ENCODE measurements at places on chromosomes 11 and 22.

GRCh38 chr22:41846268-41846987 lies 13.5 kb downstream of the SREBF2 start:
- DNase-seq, result no peak

DNA sequence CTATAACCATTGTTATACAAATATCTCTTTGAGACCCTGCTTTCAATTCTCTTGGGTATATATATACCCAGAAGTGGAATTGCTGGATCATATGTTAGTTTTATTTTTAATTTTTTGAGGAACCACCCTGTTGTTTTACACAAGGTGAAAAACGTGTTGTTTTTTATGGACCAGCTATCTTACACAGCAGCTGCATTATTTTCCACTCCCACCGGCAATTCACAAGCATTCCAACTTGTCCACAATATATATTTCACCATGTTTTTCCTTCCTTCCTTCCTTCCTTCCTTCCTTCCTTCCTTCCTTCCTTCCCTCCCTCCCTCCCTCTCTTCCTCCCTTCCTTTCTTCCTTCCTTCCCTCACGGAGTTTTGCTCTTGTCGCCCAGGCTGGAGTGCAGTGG lies 6.3 kb upstream of the APOL5 start:
- no peak for DNase-seq

DNA sequence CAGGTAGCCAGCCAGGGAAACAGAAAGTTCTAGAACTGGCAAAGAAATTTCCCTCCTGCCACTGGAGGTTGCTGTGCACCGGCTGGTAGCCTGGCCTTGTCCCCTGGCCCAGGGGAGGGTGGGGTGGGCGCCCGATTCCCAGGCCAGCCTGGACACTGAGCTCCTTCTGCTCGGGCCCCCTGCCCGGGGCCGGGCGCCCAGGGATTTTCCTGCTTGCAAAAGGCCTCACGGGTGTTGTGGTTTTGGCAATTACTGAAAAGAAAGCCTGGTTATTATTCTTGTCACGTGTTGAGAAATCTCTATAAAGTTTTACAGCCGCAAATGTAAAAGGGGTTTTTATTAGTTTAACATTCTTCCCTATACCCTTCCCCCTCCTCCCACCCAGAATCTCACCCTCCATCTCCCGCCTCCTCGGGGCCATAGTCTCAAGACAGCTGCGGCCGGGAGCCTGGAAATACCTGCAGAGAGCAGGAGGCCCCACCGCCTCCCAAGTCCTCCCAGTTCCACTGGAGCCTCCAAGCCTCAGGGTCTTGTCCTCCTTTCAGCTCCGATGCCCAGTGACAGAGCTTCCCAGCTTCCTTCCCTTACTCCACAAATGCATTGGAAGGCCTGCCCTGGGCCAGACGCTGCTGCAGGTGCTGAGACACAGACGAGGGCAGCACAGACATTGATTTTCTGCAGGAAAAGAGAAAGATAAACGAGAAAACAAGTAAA lies 1515.6 kb downstream of the TBC1D22A start:
- no peak for DNase-seq

GRCh38 chr22:27218012-27218920 lies 560.9 kb downstream of the MIAT start:
- no peak for DNase-seq

DNA sequence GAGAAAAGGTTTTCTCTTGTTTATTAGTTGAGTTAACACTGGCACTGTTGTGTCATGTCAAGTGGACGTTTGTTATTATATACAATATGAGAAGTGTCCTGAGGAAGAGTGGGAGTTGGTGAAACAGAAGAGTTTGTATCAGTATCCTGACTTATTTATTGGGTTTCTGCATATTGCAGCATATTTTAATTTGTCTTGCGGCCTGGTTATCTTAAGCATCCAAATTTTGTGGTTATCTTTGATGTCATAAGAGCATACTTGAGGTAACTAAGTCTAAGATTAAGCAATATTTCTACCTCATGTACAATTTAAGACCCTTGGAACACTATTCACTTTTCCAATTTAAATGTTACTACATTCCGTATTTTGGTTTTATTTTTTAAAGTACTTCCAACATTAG lies 103.5 kb downstream of the DDX10 start:
- DNase-seq, result no peak

DNA sequence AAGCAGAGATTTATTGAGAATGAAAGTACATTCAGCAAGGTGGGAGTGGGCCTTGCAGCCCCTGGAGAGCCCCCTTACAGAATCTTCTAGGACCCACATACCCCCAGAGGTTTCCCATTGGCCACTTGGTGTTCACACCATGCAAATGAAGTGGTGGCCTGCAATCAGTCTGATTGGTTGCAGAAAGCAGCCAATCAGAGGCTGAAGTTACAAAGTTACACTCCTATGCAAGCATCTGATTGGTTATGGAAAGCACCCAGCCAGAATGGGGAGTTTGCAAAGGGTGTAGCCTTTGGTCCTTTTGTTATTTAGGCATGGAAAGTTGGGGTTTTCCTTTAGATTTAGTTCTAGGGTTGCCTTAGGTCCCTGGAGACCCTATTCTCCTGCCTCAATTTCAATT lies 34.9 kb downstream of the UVRAG start:
- DNase-seq, result no peak

- peak; percentile 70 for DNase-seq
Observed at GRCh38 chr11:79493555-79494171, 52.8 kb upstream of the TENM4 start.

DNA sequence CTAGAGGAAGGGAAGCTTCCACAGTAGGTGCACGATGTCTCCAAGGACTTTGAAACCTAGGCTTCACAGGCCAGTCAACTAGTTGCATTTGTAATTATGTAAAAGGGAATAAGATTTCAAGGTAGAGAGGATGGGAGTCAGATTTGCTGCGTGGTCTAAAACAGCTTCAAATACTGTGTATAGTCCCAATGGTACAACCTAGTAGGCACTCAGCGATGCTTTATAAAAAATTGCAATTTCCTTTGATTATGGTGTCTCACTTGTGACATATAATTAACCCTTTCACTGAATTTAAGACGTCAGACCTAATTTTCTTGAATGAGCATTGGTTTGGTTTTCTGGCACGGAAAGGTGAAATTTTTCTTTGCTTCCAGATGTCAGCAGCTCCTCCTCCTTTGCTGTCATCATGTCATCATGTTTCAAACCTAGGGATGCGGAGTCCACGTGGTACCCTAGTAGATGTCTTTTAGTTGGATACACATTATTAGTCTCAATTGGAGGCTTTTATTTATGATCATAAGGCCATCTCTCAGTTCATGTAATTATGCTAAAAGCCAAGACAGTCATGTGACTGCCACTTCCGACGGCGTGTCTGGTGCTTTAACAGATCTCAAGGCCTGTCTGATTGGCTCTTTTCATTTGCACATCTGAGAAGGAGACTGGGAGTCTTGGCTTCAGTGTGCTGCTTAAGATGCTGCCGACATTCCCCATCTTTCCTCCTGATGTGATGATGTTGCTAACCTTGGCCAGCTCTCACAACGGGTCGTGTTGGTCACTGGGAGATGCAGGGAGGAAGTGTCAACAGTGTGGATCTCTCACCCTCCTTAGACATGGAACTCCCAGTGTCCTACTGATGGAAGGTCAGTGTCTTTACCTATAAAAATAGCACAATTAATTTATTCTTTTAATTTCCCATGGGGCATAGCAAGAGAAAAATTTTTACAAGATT lies 134.0 kb downstream of the HIPK3 start:
- DNase-seq, result no peak

GRCh38 chr11:117449111-117449693 lies 121.5 kb downstream of the CEP164 start:
- no peak for DNase-seq

DNA sequence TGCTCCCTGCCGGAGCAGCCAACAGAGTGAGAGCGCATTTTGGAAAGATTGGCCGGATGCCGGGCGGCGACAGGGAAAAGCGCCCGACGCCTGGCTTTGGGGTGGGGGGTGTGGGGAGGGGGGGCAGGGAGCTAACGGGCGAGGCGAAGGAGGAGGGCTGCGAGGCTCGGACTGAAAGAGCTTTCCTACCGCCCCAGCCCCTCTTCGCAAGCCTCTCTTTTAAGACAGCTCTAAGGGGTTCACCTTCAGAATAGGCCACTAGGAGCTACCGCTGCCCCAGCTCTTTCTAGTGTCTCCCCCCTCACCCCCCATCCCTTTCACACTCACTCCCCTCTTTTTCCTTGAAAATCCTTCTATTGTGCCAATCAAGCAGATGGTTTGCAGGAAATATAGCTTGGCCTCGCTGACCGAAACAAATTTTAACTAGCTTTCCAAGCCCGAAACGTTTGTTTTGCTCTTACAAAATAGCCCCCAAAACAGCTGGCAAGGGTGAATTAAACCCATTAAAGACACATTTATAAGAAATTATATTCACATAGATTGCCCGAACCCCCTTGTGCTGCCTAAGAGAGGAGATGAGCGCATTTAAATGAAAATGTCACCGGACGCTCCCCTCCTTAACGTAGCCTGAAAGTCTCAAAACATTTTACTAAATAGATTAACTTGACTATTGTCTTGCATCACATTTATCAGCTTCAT lies 3.7 kb upstream of the DBX1 start:
- no peak for DNase-seq

- DNase-seq, result no peak
Observed at GRCh38 chr11:117589063-117589462, 208.0 kb downstream of the DSCAML1 start.

DNA sequence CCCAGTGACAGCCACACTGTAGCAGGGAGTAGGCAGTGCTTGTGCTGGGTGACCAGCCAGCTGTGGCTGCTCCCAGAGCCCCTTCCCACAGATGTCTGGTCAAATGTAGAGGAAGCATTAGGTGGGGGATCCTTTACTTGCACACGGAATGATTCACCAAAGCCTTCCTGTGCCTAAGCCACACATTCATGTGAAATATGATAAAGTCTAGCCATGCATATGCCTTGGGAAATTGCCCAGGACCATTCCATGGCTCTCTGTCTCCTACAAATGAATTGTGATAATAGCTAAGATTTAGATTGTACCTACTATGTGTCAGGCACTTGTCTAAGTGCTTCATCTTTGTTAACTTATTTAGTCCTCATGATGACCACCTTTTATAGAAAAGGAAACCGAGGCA lies 217.5 kb upstream of the E2F8 start:
- DNase-seq, result no peak

GRCh38 chr22:27641049-27641795 lies 160.3 kb downstream of the MN1 start:
- no peak for DNase-seq

- no peak for DNase-seq
Observed at GRCh38 chr22:38249803-38250642, 22.8 kb downstream of the TMEM184B start.

DNA sequence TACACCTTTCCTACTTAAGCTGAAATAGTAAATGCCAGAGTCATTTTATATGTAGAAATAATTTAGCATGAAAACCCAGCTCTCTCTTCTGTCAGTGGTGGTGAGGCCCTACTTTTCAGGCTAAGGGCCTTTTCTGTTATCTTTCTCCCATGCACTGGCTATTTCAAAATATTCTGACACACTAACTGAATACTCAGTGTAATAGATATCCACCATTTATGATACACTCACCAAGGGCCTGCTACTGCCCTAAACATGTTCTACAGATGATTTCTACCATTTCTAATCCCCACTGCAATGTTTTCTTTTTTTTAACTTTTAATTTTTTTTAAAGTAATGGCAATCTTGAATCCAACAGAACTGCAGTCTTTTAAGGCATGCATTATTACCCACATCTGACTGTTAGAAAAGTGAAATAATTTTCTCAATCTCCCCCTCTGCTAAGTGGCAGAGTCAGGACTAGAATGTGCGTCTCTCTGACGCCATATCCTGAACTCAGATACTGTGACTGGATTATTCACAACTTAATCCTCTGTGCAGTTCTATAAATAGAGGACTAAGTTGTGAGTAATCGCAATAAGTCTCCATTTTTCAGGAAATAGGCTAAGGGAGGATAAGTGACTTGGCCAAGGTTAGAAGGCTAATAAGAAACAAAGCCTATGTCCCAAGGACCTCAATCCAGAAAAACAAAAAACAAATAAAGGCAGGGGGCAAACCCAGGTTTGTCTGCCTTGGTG lies 44.0 kb downstream of the GRAMD1B start:
- no peak for DNase-seq

DNA sequence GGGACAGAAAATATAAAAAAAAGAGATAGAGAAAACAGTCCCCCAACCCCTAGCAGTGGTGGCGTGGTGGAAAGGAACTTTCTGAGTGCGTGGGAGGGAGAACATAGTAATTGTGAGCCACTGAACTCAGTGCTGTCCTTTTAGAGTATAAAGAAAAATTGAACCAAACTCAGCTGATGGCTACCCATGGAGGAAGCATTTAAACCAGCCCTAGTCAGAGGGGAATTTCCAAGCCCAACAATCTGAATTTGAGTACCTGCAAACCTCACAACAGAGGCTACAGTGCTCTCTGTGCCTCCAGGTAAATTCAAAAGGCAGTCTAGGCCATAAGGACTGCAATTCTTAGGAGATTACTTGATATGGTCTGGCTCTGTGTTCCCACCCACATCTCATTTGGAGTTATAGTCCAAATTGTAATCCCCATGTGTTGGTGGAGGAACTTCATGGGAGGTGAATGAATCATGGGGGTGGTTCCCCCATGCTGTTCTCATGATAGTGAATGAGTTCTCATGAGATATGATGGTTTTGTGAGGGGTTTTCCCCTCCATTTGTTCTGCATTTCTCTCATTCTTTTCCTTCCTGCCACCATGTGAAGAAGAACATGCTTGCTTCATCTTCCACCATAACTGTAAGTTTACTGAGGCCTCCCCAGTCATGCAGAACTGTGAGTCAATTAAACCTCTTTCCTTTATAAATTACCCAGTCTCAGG lies 687.8 kb downstream of the FAM181B start:
- DNase-seq, result no peak

- no peak for DNase-seq
Observed at GRCh38 chr22:35024364-35024692, 41.6 kb upstream of the ISX start.

DNA sequence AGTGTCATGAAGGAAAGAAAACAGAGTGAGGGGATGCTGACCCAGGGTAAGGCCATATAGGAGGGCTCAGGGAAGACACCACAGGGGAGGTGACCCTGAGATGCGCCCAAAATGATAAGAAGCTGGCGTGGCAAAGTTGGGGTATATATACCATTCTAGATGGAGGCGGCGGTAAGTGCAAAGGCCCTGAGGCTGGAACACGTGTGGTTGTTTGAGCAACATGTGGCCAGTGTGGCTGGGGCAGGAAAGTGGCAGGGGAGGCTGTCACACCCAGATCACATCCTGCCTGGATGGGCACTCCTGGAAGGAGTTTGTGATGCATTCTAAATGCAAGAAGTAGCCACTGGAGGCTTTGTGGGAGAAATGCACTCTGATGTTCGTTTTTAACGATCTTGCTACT lies 70.2 kb downstream of the CYTH4 start:
- no peak for DNase-seq

GRCh38 chr11:27611947-27612455 lies 88.3 kb downstream of the BDNF start:
- DNase-seq, result no peak

DNA sequence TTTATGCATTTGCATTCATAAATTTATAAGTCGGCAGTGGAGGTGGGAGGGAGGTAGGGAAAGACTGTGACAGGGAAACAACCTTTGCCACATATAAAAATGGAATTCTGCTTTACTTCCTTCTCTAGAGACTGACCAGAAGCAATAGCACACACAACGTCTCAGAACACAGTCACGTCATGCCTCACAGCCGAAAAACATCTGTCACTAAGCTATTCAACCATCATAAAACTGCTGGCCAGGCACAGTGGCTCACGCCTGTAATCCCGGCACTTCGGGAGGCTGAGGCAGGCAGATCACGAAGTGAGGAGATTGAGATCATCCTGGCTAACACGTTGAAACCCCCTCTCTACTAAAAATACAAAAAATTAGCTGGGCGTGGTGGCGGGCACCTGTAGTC lies 101.0 kb upstream of the CHRM4 start:
- no peak for DNase-seq

- DNase-seq, result peak; percentile 11
Observed at GRCh38 chr22:42931421-42932196, 74.5 kb upstream of the ARFGAP3 start.

All from activated CD4-positive, alpha-beta T cell treated with anti-CD3 and anti-CD28 coated beads, Interleukin-2, Interleukin-6, amounts not matched to agents 100 ng/mL and 50 ng/mL, durations not matched to agents 16 hours and 8 hours (primary cell).